Osteocyte (in vitro differentiated cells): ENCODE measurements at places on chromosomes 16 and 17. TPM values are rescaled to one million over a fixed set of nuclear protein-coding genes. Genes with fewer than 3 reads are reported as not detected.
A peak's percentile ranks its signal among the peaks of the same experiment; 100 is the strongest.

DNA sequence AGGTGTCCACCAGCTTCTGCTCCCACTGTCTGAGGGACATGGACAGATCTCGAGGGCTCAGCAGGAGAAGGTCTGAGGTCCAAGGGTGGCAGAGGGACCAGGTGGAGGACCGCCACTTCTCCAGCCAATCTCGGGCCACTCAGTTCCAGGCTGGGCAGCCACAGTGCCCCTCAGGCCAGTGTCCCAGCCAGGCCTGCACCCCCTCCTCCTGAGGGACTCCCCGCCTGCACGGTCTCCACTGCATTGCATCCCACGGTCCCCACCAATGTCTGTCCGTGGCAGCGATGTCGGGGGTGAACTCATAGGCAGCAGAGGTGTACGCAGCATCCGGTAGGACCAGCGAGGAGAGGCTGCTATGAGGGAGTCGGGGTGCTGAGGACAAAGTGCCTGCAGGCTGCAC is 64.2 kb upstream of the DOC2B start:
- H3K27me3 ChIP-seq = peaks cover 11% of the 10 kb centered on the region
- no peak for DNase-seq
- no peaks in the 10 kb centered on the region for H3K36me3 ChIP-seq
- no peaks in the 10 kb centered on the region for H3K4me1 ChIP-seq
- no peak overlapping the region for H3K4me3 ChIP-seq
- H3K27ac ChIP-seq = no peak overlapping the region

DNA sequence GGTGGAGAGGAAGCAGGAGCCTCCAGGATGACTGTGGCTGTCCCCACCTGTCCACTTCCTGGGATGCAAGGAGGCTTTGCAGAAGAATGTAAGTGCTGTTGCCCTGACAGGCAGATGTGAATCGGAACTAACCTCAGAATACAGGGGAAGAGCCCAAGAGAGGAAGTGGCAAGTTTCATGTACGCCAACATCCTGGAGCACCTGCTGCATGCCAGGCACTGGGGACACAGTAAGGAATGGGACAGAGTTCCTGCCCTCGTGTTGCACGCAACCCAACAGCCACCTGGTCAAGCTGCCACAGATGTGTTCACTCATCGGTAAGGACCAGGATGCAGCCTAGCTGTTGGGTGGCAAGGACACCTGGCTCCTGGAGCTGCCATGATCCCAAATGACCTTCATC is 98.6 kb upstream of the RPL38 start:
- no peak for DNase-seq
- H3K4me1 ChIP-seq = no peaks in the 10 kb centered on the region
- H3K36me3 ChIP-seq = no peaks in the 10 kb centered on the region
- H3K27me3 ChIP-seq = peaks cover 4% of the 10 kb centered on the region
- no peak overlapping the region for H3K4me3 ChIP-seq
- no peak overlapping the region for H3K27ac ChIP-seq

- no peak overlapping the region for H3K4me3 ChIP-seq
- peaks cover 7% of the 10 kb centered on the region for H3K4me1 ChIP-seq
- no peak overlapping the region for H3K27ac ChIP-seq
- peaks cover 2% of the 10 kb centered on the region for H3K27me3 ChIP-seq
- no peak for DNase-seq
These were observed 40.7 kb upstream of the MAP3K14 start for GRCh38 chr17:45357364-45357997.

DNA sequence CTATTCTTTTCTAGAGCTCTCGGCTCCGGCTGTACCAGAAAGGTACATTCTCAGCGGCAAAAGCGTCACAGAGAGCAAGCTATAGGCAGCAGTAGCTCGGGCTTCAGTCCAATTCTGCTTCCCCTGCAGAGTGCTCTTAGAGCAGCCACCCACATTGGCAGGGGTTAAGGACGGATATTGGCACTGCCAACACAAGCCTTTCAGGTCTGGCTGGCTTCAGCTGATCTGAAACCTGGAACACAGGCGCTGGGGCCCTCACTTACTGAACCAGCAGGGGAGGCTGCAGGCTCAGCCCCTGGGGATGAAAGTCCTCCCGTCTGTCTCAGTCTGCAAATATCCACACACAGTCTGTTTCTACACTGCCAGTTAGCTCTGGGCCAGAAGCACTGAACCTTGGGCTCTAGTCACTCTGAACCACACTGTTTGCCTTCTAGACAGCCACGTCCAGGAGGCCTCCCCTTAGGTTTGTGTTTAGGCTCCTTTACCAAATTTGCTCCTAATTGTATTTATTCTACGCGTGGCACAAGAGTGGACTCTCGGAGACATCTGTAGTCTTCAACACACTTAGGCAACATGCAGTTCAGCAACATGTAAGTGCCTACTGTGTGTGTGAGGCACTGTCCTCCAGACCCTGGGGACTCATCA is 40.1 kb downstream of the HIC1 start:
- no peaks in the 10 kb centered on the region for H3K27me3 ChIP-seq
- no peak for DNase-seq
- H3K4me3 ChIP-seq = no peak overlapping the region

GRCh38 chr17:79850571-79851460 is 11.6 kb upstream of the CBX4 start:
- H3K4me1 ChIP-seq = peaks cover 13% of the 10 kb centered on the region
- no peak overlapping the region for H3K4me3 ChIP-seq
- no peaks in the 10 kb centered on the region for H3K36me3 ChIP-seq
- no peak for DNase-seq
- H3K27ac ChIP-seq = no peak overlapping the region
- H3K27me3 ChIP-seq = peaks cover 2% of the 10 kb centered on the region

- peak overlapping the region; percentile 60 for H3K27ac ChIP-seq
- peaks cover 15% of the 10 kb centered on the region for H3K4me1 ChIP-seq
- DNase-seq = no peak
- peaks cover 6% of the 10 kb centered on the region for H3K36me3 ChIP-seq
- no peaks in the 10 kb centered on the region for H3K27me3 ChIP-seq
- H3K4me3 ChIP-seq = peak overlapping the region; percentile 92
These were observed 740 bp downstream of the NFATC2IP start for GRCh38 chr16:28951410-28951943.

GGA2 gene
- total RNA-seq = 59.7 and 64.6 TPM in 2 replicates

DNA sequence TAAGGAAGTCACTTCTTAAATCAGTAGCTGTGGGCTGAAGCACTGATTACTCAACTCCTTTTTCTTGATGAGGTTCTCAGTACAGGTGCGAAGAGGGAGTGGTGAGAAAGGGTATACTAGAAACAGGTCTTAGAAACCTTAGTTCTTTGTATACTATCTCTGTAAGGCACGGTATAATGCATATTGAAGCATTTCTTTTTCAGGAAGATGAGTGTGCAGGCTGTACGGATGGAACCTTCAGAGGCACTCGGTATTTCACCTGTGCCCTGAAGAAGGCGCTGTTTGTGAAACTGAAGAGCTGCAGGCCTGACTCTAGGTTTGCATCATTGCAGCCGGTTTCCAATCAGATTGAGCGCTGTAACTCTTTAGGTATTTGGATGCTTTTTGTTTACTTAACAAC is 39.2 kb downstream of the CYLD start:
- peaks cover 45% of the 10 kb centered on the region for H3K36me3 ChIP-seq
- H3K27ac ChIP-seq = no peak overlapping the region
- no peak for DNase-seq
- H3K4me1 ChIP-seq = no peaks in the 10 kb centered on the region

DNA sequence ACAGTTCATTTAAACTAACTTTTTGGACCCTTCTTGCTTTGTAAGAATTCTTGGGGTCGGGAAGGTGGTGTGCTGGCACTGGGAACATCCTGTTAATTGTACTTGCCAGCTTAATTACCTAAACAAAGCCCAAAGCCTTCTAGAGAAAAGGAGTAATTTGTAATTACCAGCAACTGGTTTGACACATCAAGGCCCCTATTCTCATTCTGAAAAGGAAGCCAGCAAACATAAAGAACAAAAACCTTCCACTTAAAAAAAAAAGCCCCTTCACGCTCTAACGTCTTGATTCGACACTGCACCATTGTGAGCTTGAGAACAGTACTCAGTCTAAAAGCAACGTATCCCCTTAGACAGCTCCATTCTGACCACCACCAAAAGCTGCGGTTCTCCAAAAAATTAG is 74.7 kb upstream of the RPH3AL start:
- no peaks in the 10 kb centered on the region for H3K36me3 ChIP-seq
- no peaks in the 10 kb centered on the region for H3K27me3 ChIP-seq
- DNase-seq = no peak
- no peak overlapping the region for H3K4me3 ChIP-seq
- no peak overlapping the region for H3K27ac ChIP-seq
- no peaks in the 10 kb centered on the region for H3K4me1 ChIP-seq

- no peaks in the 10 kb centered on the region for H3K4me1 ChIP-seq
- DNase-seq = no peak
- no peak overlapping the region for H3K4me3 ChIP-seq
- H3K27me3 ChIP-seq = no peaks in the 10 kb centered on the region
These were observed 120.6 kb upstream of the FOXF1 start for GRCh38 chr16:86389566-86390328.

GRCh38 chr16:31472709-31473203 is 804 bp downstream of the TGFB1I1 start:
- H3K27me3 ChIP-seq = no peaks in the 10 kb centered on the region
- peak overlapping the region; percentile 95 for H3K27ac ChIP-seq
- peaks cover 20% of the 10 kb centered on the region for H3K36me3 ChIP-seq
- peaks cover 35% of the 10 kb centered on the region for H3K4me1 ChIP-seq

DNA sequence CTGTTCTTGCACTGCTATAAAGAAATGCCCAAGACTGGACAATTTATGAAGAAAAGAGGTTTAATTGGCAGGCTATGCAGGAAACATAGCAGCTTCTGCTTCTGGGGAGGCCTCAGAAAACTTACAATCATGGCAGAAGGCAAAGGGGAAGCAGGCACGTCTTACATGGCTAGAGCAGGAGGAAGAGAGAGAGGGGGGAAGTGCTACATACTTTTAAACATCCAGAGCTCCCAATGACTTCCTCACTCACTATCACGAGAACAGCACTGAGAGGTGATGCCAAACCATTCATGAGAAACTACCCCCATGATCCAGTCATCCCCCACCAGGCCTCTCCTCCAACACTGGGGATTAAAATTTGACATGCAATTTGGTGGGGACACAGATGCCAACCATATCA is 13.3 kb downstream of the WFIKKN2 start:
- no peak overlapping the region for H3K27ac ChIP-seq
- no peak overlapping the region for H3K4me3 ChIP-seq
- H3K27me3 ChIP-seq = peaks cover 2% of the 10 kb centered on the region
- H3K36me3 ChIP-seq = no peaks in the 10 kb centered on the region
- DNase-seq = no peak

PRSS33 gene
- not detected in 2 replicates for total RNA-seq

DNA sequence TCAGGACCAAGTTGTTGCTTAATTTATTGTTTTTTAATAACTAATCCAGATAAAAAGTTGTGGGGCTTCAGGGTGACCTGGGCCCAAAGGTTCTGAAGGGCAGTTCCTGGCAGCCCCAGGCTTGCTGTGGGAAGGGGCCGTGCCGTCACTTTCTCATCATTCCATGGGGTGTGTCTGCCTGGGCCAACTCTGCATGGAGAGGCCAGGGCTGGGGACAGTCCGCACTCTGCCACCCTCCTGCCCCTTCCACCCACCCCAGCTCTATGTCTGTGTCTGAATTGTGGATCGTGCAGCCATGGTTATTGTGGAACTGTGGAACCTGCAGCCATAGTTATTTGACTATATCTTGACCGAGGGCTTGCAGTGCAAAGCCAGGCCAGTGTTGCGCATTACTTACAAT is 4.0 kb downstream of the LIMD2 start:
- H3K4me3 ChIP-seq = no peak overlapping the region
- no peaks in the 10 kb centered on the region for H3K27me3 ChIP-seq
- no peak overlapping the region for H3K27ac ChIP-seq
- DNase-seq = no peak

- peaks cover 96% of the 10 kb centered on the region for H3K4me1 ChIP-seq
- no peak overlapping the region for H3K4me3 ChIP-seq
- DNase-seq = no peak
These were observed 298.6 kb downstream of the SEC14L1 start for GRCh38 chr17:77439189-77440018.

DNA sequence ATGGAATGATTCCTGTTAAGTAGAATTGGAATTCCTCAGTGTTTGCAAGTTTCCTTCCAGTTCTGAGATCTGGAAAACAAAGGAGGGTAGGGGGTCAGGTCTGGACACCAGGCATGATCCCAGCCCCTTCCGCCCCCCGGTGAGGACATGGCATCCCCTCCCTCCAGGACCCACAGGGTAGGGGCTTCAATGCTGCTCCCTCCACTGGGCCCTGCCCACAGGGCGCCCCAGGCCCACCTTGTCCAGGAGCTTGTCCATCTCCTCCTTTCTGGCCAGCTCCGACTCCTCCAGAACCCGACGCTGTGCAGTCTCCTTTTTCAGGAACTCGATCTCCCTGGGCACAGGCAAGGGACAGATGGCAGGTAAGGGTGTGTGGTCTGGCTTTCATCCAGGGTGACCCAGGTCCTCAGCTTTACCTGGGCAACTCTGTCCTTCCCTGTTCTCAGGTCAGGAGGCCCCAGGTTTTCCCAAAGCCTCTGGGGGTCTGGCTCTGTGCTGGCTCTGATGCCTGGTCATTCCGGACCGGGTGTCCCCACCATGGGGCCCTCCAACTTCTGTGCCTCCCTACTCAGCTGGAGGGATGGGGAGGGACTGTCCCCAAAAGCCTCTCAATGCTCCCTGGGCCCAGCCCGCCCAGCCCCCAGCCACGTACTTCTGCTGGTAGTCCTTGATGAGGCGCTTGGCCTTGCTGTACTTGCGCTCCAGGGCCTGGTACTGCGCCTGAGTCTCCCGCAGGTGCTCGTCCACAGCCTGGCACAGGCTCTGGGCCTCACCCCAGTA is 5.5 kb upstream of the SAMD14 start:
- H3K27me3 ChIP-seq = no peaks in the 10 kb centered on the region
- no peak for DNase-seq
- peak overlapping the region; percentile 44 for H3K27ac ChIP-seq
- peaks cover 43% of the 10 kb centered on the region for H3K36me3 ChIP-seq

DNA sequence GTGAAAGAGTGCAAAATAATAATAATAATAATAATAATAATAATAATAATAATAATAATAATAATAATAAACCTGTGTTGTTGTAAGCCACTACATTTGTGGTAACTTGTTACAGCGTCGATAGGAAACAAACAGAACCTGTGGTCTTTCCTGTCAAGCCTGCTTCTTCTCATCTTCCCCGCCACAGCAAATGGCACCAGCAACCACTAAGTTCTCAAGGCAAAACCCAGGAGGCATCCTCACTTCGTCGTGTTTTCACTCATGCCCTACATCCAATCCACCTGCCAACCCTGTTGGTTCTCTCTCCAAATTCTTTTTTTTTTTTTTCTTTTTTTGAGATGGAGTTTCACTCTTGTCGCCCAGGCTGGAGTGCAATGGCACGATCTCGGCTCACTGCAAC is 34.2 kb downstream of the ITGAE start:
- H3K4me1 ChIP-seq = peaks cover 2% of the 10 kb centered on the region
- H3K4me3 ChIP-seq = no peak overlapping the region
- H3K27ac ChIP-seq = no peak overlapping the region
- no peaks in the 10 kb centered on the region for H3K36me3 ChIP-seq
- no peak for DNase-seq
- H3K27me3 ChIP-seq = no peaks in the 10 kb centered on the region

DNA sequence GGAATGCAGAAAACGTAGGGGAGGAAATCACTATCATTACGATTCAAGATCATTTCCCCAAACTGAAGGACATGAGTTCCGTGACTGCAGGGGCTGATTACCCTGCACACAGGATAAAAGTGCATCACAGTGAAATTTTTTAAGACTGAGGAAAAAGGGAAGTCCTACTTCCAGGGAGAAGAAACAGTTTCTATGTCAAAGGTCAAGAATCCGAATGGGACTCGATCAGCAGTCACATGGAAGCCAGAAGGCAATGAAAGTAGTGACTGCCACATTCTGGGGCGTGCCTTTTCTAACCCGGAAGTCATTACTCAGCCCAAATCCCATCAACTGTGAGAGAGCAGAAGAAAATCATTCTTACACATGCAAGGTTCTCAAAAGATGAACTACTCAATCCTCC is 12.1 kb downstream of the ZZEF1 start:
- no peaks in the 10 kb centered on the region for H3K36me3 ChIP-seq
- no peak overlapping the region for H3K4me3 ChIP-seq
- no peak for DNase-seq
- no peaks in the 10 kb centered on the region for H3K27me3 ChIP-seq
- peak overlapping the region; percentile 10 for H3K27ac ChIP-seq
